ENCODE measurements at places on chromosomes 16 and 17.

GRCh38 chr16:88282564-88283395 lies 100.0 kb upstream of the ZNF469 start:
- DNase-seq, result no peak

DNA sequence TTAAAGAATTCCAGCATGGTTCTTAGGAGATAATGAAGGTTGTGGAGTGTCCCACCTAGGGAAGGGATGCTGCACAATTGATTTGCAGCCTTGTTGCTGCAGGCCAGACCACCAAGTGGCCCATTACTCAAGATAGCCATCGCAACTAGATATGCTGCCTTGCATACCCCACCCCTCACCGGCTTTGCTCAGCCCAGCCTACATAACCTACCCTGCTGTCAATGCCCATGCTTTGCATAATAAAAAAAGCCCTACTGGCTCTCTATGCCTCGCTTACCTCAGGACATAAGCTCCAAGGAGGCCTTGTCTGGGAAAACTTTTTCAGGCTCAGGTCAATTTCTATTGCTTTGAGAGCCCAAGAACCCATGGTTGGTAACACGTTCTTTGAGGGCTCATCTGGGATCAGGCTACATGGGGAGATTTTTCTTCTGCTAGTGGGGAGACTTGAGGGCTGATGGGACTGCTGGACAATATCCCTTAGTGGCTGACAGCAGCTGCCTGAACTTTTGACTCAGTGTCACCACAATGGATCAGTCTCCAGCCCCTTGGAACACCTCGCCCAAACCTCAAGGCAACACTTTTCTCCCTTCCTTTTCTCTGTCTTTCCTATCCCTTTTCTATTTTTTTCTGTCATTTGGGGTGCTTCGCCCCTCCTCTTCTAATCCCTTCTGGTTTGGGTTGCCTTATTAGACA lies 38.3 kb downstream of the SCPEP1 start:
- no peak for DNase-seq

DNA sequence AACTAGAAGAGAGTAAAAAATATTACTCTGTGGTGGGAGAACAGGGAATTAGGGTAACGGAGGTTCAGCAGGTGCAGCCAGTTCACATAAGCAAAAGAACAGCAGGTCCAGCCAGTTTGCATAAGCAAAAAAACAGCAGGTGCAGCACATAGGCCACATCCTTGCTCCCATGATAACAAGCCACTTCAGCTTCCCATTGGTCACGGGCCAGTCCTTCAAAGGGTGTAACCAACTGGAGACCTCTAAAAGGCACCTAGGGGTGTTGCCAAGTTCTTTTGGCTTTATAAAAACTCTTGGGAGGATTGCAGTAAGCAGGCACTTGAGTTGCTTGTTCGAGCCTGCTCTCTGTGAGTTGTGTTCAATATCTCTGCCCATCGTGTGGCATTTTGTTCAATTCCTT lies 488.1 kb downstream of the XYLT1 start:
- DNase-seq, result no peak

- no peak for DNase-seq
Observed at GRCh38 chr16:21964353-21964752, 11.2 kb downstream of the UQCRC2 start.

DNA sequence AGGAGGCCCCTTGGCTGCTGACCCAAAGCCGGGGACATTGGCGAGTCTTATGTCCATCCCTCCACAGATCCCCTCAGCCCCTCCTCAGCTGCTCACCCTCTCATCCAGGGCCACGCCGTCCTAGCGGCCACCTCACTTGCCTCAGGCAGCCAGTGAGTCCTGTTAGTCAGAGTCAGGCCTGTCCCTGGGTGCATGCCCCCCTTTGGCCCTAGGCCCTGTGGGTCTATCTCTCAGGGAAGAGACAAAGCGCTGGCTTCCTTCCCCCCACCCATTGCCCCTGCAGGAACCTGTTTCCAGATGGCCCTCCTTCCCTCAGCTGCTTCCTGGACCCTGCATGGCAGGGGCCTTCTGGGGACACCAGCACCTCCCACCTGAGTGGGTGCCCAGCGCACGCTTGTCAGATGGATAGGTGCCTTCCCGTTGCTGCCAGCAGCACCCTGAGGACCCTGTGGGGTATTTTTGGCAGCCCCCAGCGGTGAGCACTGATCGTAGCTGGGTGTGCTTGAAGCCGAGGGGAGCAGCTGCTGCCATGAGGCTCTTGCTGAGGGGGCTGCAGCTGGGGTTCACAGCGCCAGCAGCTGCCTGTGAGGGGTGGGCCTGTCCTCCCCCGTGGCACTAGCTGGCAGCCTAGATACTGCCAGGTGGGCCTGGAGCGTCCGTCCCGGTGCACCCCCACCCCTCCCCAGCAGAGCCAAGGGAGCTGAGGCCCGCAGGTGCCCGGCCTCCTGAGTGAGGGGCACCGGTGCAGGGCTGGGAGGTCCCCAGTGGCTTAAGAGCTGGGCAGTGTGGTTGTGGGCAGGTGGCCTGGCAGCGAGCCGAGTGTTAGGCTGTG lies 8.4 kb downstream of the DBNDD1 start:
- no peak for DNase-seq

DNA sequence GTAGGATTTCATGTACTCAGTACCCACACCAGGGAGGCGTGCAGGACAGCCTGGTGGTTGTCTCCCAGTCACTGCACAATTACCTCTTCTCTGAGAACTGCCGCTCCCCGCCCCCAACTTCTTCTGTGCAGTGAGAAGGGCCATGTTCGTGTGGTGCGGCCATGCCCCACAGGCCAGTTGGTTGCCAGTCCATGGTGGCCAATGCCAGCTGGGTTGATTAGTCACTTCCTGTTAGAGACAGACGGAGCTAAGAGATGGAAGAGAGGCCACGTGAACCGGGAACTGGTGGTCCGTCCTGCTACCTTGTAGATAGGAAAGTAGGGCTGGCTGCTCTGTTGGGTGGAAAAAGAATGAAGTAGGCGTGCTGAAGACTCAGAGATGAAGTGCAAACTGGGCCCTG lies 206.5 kb downstream of the ABCC12 start:
- DNase-seq, result no peak

- DNase-seq, result no peak
Observed at GRCh38 chr16:89117975-89118289, 24.3 kb downstream of the ACSF3 start.

DNA sequence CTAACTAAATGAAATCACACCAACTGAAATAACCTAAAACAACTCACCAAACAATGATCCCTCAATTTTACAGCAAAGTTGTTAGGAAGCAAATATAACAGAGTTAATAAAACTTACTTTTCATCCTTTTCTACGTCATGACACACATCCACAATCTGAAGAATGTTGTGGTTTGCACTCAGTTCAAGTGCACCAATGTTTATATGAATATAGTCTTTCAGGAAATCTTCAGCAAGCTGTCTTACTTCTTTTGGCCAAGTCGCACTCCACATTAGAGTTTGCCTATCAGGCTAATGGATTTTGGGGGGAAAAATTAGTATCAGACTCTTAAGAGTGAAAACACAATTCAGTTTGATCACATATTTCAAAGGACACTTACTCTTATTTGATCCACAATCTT lies 3.3 kb downstream of the DDX5 start:
- no peak for DNase-seq

DNA sequence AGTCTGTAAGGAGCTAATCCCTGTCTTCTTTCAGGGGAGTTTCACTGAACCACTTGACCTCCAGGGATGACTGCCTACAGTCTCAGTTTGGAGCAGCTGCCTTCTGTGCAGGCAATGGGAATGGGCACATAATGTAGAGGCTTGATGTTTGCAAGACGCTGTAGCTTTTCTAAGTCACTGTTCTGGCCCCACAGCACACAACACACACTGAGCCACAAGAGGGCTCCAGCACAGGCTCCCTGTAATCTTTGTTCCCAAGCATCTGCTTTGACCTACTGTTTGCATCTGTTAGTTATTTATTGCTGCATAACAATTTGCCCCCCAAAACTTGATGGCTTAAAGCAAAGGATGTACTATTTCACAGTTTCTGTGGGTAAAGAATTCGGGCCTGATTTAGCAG lies 419.0 kb upstream of the ASIC2 start:
- no peak for DNase-seq

DNA sequence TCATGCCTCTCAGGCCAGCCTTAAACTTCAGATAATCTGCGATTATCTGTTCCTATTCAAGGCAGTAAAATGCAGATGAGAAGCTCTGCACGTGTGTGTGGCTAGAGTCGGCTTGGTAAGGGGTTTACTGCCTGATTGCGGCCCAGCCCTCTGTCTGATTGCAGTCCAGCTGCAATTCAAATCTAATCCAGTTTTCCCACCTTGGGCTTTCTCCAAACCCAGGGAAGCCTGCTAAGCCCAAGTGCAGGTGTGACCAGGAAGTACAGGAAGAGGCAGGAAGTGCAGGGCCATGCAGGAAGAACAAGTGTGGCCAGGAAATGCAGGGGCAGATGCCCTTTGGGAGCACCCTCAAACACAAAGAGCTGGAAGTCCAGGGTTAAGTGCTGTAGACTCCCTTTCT lies 314.9 kb downstream of the CEP112 start:
- no peak for DNase-seq

DNA sequence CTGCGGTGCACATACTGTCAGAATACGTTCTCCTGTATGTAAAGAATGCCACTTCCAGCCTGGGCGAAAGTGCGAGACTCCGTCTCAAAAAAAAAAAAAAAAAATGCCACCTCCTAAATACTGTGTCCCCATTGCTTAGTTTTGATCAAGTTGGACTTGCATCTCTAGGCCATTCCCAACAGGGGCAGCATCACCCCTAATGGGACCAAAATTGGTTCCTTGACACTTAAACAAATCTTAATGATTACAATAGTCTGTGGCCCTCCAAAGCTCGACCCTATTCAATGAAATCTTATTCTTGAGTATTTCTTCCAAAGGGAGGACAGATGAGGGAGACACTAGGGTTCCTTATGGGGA lies 154.7 kb upstream of the PLCG2 start:
- DNase-seq, result no peak

GRCh38 chr16:68270353-68270752 lies 6.0 kb downstream of the SLC7A6 start:
- no peak for DNase-seq

GRCh38 chr17:80949451-80950421 lies 41.9 kb upstream of the CHMP6 start:
- DNase-seq, result peak; percentile 10

DNA sequence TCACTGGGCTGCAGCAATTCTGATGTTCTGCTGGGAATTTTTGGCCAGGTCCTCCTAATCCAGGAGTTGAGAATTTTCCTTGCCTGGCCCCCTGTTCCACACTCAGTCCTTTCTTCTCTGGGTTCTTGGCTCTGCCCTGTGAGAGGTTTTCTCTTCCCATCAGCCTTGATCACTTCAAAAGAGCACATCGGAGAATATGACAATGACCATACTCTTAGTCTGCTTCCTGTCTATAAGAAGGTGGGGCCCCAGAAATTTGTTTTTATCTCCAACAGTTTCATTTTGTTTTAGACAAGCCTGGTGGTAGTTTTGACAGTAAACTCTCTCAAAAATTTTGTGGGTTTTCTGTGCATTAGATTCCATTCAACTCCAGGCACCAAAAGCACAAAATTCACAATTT lies 70.7 kb downstream of the C17orf67 start:
- no peak for DNase-seq

DNA sequence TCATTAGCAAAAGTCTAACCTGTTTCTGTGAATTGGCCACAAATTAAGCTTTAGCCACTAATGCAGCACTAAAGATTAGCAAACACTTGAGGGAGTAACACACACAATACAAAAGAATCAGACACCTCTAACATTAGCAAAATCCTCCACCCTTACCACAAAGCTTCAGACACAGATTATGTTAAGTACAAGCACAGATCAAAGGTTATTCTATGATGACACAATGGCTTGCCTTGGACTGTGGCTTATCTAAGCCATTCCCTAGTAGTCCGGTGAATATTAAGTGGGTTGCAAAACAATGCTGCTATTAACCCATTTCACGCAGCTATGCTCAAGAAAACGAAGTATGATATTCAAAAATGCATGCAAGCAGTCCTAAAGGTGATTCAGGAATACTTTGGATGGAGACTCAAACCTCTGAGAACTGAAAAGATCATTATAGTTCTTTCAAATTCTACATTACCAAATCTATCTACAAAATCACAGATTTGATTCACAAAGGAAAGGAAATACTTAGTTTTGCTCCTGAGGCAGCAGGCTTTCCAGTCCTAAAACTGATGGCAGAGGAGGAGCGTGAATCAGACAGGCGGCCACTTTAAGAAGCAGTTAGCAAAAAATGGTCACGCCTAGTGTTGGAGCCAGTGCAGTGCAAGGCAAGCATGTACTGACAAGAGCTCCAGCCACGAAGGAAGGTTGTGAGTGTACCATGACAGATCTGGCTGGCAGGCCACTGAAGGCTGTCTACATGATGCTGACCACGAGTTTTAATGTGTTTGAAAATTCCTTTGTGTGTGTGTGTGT lies 67.2 kb downstream of the PARN start:
- DNase-seq, result no peak

GRCh38 chr16:11755022-11755760 lies 12.5 kb upstream of the TXNDC11 start:
- DNase-seq, result no peak

- no peak for DNase-seq
Observed at GRCh38 chr17:40622509-40622928, 25.1 kb downstream of the SMARCE1 start.

DNA sequence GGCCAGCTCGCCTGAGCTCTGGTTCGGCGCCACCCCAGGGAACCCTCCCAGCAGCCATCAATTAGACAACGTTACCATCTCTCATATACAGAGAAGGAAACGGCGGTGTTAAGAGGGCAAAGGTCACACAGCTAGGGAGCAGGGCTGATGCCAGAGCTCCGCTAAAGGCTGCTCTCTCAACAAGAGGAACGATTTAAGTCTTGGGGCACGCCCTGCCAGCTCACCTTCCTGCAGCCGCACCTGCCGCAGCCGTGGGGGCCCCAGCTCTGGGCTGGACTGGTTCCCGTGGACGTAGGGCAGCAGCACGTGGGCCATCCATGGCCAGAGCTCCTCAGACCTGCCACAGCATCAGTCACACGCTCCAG lies 43.5 kb downstream of the PKD1 start:
- DNase-seq, result no peak

GRCh38 chr16:58154345-58154744 lies 25.2 kb upstream of the CFAP20 start:
- no peak for DNase-seq

GRCh38 chr17:30958187-30958586 lies 12.7 kb upstream of the RNF135 start:
- DNase-seq, result no peak

DNA sequence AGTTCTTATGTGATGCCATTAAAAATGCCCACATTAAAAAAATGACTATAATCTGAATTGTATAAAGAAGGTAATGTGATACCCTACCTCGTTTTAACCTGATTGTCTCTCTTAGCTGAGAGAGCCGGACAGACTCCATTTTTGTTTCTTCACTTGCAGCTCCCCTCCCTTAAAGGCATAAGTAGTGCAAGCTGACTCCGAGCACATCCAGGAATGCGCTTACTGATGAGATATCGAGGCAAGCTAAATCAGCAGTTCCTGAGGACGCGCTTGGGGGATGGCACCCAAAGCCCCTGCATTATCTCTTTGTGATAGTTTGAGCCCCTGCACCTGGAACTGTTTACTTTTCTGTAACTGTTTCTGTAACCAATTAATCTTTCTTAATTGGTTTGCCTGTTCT lies 6.3 kb downstream of the KRT24 start:
- DNase-seq, result no peak

Measured in mesothelial cell of epicardium (in vitro differentiated cells).